WERI-Rb-1 (cell line): ENCODE measurements at places on chromosomes 7 and 10.
A peak's percentile ranks its signal among the peaks of the same experiment; 100 is the strongest.

GRCh38 chr10:111595173-111595572, 518.3 kb downstream of the ADRA2A start:
- DNase-seq: no peak

- peak; percentile 30 for DNase-seq
Observed at GRCh38 chr7:44638611-44639557, 32.5 kb downstream of the OGDH start.

GRCh38 chr7:155448632-155449007, 9.3 kb upstream of the EN2 start:
- no peak for DNase-seq

GRCh38 chr7:3605222-3605621, 304.2 kb downstream of the SDK1 start:
- no peak for DNase-seq

GRCh38 chr10:26780106-26780792, 80.5 kb downstream of the ABI1 start:
- no peak for DNase-seq

- DNase-seq: no peak
Observed at GRCh38 chr7:55223023-55223422, 142.1 kb upstream of the LANCL2 start.

DNA sequence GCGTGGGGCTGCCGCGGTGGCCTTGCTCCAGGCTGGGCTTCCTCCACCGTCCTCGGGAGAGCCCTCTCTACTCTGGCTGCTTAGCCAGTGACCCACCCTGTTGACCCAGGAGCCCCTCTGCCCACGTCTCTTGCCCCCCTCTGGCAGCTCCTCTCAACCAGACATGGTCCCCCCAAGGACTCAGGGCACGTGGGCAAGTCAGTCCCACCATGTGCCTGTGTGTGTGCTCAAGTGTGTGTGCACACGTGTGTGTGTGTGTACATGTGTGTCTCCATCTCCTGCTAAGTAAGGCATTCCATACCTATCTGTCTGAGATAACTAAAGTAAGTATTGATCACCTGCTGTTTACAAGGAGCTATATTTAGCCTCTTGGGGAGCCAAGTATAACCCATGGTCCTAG, 101.0 kb downstream of the C10orf105 start:
- DNase-seq: no peak

GRCh38 chr7:147279964-147280374, 1163.4 kb downstream of the CNTNAP2 start:
- no peak for DNase-seq

GRCh38 chr10:113284635-113285034, 268.2 kb upstream of the HABP2 start:
- DNase-seq: no peak

DNA sequence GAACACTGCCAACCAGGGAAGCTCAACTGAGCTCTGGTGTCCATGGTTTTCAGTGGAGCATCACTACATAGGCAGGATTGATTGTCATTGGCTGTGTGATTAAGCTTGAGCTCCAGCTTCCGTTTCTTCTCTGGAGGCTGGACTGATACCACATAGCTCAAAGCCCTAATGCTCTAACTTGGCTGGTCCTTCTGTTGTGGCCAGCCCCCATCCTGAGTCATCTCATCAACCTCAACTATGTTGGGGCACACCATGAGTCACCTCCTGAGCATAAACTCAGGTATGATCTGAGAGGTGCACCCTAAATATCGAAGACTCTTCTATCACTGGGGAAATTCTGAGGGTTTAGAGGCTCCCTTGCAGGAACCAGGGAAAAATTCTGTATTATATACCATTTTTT, 114.5 kb upstream of the INHBA start:
- DNase-seq: no peak

DNA sequence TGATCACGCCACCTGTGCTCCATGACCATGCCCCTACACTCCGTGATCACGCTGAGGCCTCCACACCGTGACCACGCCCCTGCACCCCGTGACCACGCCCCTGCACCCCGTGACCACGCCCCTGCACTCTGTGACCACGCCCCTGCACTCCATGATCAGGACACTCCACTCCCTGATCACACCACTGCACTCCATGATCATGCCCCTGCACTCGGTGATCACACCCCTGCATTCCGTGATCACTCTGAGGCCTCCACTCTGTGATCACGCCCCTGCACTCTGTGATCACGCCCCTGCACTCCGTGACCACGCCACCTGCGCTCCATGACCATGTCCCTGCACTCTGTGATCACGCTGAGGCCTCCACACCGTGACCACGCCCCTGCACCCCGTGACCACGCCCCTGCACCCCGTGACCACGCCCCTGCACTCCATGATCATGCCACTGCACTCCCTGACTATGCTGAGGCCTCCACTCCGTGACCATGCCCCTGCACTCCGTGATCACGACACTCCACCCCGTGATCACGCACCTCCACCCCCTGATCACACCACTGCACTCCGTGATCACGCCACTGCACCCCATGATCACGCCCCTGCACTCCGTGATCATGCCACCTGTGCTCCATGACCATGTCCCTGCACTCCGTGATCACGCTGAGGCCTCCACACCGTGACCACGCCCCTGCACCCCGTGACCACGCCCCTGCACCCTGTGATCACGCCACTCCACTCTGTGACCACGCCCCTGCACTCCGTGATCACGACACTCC, 27.7 kb downstream of the STK32C start:
- no peak for DNase-seq

GRCh38 chr10:75937823-75938222, 506.4 kb downstream of the LRMDA start:
- DNase-seq: no peak

- DNase-seq: no peak
Observed at GRCh38 chr7:77393261-77393660, 22.9 kb downstream of the GSAP start.

DNA sequence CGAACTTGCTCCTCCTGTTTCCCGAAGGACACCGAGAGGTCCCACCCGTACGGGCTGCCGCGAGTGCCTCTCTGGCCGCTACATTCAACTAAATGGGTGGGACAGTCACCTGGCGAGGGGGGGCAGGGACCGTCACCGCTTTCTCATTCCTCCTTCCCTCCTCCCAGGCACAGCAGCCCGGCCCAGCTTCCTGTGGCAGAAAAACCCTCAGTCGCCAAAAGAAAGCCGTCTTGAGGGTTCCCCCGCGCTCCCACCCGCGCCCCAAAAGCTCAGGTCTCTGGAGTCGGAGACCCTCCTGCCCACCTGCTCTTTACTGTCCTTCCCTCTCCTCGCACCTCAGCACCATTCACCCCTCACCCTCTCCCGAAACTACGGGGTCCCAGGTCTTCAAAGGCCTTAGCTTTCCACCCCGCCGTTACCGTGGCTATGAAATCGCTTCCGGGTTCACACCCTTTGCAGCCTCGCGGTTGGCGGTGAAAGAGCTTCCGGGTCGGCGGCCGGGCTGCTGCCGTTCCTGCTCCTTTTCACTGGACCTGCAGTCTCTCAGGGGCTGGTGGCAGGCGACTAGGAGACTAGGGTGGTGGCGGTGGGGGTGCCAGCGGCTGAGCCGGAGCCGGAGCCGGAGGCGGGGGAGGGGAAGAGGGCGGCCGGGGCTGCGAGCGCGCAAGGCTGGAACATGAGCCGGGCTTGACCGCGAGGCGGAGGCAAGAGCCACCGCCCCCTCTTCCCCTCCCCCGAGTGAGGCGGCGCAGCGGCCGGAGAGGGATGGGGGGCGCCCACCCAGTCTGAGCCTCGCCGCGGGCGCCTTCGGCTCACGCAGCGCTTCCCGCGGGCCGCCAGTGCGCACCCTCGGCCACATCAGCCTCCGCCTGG, at the start of the genes ANKIB1 and KRIT1:
ANKIB1 (plus strand) TSS at position 488 of the 873 bp plus-strand sequence. CDS start 49,005 bp downstream, outside the sequence.
KRIT1 (minus strand) TSS at position 428 of the 873 bp plus-strand sequence. CDS start 3,779 bp downstream, outside the sequence.
- DNase-seq: peak; percentile 93

- no peak for DNase-seq
Observed at GRCh38 chr7:94277236-94277635, 117.5 kb upstream of the COL1A2 start.

DNA sequence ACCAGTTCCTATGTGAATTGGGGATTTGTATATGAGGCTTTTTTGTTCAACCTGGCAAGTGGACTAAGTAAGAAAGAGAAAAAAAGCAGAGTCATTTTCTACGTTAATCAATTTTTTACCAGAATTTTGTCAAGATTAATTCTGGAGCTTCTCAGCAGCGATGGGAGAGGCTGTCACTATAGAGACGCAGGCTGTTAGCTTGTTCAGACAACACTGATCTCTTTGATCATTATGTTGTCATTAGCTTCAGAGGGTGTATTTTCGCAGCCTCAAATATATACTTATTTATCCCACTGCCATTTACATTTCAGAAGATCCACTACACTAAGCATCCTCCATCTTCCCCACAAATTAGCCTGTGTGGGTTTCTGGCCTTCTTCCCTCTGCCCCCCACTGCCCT, 196.7 kb upstream of the PFKP start:
- no peak for DNase-seq

- DNase-seq: no peak
Observed at GRCh38 chr7:23672033-23672432, 8.0 kb upstream of the FAM221A start.

DNA sequence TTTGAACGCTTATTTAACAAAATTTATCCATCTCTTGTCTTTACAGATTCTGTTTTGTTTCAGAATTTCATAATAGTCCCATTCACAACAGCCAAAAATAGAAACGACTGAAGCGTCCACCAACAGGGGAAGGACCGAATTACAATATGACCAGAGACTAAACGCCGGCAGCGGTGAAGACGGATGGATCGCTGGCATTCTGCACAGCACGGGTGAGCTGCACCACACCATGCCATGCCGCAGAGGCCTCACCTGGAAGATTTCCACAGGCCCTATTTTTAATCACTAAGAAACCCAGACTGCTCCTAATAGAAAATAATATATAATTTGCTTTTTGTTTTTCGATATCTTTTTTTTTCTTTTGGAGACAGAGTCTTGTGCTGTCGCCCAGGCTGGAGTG, 91.0 kb downstream of the ELFN1 start:
- no peak for DNase-seq

- no peak for DNase-seq
Observed at GRCh38 chr10:26355241-26355640, 82.9 kb upstream of the APBB1IP start.

DNA sequence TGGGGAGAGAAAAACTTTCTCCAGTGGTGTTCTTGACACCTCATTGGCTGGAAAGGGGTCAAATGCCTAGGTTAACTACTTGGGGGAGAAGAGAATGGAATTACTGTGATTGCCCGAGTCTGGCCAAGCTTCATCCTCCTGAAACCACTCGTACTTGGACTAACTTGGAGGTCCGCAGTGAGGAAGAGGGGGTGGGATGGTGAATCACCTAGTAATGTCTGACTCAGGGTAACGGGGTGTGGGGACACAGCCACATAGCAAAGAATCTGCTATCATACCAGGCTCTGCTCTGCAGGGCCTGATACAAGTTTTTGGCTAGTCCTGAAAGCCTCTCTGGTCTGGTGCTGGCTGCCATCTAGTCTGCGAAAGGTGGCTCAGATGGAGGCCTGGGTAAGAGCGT, 190.9 kb downstream of the RPS24 start:
- DNase-seq: no peak

DNA sequence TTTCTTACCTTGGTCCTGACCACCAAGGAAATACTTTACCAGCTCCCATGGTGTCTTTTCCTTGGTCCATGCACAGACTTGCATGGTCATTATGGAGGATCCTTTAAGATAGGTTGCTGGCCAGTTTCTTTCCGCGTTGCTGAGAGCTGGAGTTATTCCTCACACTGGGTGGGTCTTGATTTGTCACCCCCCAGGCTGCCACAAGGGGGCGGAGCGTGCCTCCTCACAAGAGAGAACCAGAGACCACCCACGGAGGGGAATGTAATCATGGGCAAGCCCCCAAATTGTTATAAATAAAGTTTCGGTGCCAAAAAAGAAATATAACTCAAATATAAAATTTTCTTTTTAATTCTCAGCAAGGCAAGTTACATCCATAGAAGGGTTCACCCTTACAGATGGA, 10.5 kb upstream of the TRIM24 start:
- peak; percentile 53 for DNase-seq

- no peak for DNase-seq
Observed at GRCh38 chr10:12181065-12181775, 14.5 kb downstream of the NUDT5 start.

GRCh38 chr10:71948496-71949067, 15.6 kb upstream of the CHST3 start:
- DNase-seq: no peak

- no peak for DNase-seq
Observed at GRCh38 chr10:96073722-96074121, 30.3 kb downstream of the CCNJ start.

- no peak for DNase-seq
Observed at GRCh38 chr10:77156406-77156879, 481.2 kb downstream of the KCNMA1 start.

- DNase-seq: no peak
Observed at GRCh38 chr10:121069061-121069850, 218.1 kb downstream of the WDR11 start.

GRCh38 chr10:78162853-78163252, 129.2 kb downstream of the RPS24 start:
- no peak for DNase-seq

GRCh38 chr7:11665357-11665756, 166.6 kb downstream of the THSD7A start:
- no peak for DNase-seq

- DNase-seq: no peak
Observed at GRCh38 chr7:157116762-157117161, 22.0 kb upstream of the UBE3C start.

DNA sequence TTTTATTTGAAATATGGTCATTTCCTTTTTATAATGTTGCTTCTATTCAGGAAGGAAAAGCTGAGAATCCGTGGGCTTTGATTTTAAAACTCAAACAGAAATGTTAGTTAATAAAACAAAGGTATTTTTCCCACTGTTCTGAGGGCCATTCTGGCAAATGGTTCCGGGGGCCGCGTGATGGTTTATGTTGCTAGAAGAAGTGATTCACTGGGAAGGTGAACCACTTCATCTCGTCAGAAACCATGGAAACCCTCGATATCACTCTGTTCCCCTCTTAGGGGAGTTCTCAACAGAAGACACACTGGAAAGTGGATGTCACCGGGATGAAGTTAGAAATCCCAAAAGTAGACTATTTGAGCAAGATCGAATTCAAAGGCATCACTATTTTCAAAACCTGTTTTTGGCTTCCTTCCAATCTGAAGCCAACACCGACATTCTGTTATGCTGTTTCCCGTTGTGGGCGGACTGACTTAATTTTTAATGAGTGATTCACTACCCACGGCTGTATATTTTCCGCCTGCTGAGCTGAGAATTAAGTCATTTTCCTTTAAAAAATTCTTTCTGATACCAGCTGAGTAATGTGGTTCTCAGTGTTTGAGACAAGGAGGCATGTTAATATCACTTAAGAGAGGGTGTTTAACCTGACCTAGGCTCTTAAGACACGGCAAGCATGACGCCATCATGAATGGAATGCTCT, 84.1 kb downstream of the PTPRE start:
- DNase-seq: no peak

DNA sequence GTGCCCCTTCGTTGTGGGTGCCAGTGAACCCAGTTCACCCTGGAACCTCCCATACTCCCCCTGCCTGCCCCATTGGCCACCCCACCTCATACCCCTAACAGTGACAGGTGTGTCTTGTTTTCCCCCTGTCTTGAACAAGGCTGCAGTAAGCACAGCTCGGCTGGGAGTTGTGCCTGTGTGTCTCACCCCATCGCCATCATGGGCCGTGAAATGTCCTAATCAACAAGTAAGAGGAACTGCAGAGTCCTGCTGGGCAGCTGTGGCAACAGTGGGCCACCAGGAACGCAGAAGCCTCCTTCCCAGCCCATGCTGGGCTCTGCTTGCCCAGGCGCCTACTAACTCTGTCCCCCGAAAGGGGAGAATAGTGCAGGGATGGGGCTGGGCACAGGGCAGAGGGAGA, 91.6 kb downstream of the C10orf105 start:
- no peak for DNase-seq
